ENCODE measurements at places on chromosomes 13 and 19.

DNA sequence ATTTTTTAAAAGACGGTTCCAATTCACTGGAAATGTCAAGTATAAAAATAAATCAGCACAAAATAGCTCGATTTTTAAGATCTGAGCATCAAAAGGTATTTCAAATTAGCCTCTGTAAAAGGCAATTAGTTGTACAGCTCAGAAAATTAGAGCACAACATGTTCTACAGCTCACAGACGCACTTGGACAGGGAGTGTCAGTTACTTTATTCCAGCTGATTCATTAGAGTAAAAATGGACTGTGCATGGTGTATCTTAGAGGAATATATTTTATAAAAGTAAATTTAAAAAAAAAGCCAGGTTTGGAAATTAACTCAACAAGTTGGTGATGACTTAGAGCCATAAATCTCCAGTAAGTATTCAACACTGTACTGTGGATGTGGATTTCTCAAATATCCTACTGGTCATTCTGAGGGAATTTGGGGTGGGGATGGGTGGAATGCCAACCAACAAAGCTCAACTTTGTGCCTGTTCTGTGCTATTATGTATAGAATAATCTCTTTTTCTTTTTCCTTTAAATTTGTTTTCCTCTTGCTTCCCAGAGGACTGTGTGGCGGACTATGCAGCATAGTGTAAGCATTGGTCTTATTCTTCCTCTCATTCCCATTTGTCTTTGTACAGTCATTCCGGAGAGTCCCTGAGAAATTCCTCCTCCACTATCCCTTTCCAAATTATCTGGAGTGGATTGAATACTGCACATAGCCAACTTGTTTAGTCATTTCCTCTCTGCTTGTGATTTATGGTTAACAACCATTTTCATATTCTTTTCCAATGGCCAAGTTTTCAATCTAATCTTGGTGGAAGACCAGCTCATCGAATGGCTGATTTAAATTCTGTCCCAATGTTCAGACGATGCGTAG is 169.3 kb downstream of the DCT start:
- DNase-seq: no peak

- no peak for DNase-seq
Measured at GRCh38 chr13:41847216-41847615, 113.7 kb downstream of the VWA8 start.

- no peak for DNase-seq
Measured at GRCh38 chr19:30780032-30780431, 407.8 kb downstream of the ZNF536 start.

GRCh38 chr13:110447058-110447511 is 114.4 kb downstream of the RAB20 start:
- DNase-seq: no peak

DNA sequence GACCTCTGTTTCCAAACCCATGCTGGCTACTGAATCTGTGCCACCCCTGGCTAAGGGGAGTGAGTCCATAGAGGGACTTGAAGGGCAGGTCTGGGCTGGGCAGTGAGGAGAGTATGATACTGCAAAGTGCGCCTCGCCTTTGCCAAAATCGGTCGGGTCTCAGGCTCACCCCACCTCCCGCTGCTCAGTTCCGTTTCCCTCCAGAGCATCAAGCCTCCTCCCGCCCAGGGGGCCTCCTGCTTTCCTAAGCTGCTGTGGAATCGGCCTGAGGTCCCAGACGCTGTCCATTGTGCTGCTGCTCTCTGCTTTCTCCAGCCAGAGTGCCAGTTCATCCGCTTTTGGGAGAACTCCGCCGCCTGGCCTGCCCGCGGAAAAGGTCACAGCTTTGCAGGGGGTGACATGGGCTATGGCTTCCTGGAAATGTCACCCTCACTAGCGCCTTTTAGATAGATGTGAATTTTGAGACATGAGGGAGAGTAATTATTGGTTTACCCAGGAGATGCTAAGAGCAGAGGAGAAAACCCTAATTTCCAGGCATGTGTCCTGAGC is 1418.4 kb downstream of the UQCRFS1 start:
- DNase-seq: no peak

DNA sequence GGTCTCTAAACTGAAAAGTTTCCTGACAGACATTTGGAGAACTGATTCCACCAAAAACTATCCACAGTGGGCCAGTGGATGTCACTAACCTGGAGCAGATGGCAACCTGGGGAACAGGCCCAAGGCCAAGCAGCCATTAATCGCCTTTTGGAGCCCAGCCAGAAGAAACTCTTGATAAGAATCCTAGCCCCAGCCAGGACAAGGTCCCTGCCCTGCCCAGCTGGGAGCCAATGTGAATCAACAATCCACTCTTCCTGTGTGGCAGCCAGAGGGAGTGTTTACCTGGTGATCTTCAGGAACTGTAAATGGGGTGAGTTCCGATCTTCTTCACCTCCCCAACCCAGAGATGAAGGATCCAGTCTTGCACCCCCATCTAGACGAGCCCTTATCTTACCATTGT is 14.5 kb upstream of the IGSF23 start:
- no peak for DNase-seq

GRCh38 chr19:34662919-34663318 is 14.0 kb downstream of the SCGB2B2 start:
- peak; percentile 65 for DNase-seq

DNA sequence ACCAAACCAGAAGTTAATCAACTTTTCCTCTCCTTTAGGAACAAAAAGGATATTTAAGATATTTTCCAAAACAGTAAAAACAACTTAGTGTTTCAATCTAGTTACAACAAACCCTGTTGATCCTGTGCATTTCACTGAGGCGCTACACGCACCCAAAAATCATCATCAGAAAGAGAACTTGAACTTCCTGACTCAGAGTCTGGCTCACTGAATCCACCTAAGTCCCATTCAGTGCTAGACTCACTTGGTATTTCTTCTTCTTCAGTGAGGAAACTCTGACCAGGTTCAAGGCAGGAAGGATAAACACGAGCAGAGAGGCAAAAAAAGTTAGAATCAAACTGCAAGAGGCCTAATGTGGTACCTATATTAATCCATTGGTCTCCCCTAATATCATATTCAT is 2.2 kb downstream of the KBTBD6 start:
- no peak for DNase-seq

DNA sequence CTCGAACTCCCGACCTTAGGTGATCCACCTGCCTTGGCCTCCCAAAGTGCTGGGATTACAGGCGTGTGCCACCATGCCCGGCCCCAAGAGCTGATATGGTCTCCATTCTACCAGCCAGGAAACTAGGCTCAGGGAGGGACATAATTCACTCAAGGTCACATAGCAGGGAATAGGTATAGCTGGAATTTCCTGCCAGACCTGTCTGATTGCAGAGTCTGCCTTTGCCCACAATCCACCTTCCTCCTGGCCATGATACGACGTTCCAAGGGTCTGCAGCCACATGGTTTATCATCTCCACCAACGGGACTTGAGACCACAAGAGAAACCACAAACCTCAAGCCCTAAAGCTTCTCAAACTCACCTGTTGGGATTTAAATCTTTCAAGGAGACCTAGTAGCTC is 32.0 kb downstream of the ZNRF4 start:
- no peak for DNase-seq

DNA sequence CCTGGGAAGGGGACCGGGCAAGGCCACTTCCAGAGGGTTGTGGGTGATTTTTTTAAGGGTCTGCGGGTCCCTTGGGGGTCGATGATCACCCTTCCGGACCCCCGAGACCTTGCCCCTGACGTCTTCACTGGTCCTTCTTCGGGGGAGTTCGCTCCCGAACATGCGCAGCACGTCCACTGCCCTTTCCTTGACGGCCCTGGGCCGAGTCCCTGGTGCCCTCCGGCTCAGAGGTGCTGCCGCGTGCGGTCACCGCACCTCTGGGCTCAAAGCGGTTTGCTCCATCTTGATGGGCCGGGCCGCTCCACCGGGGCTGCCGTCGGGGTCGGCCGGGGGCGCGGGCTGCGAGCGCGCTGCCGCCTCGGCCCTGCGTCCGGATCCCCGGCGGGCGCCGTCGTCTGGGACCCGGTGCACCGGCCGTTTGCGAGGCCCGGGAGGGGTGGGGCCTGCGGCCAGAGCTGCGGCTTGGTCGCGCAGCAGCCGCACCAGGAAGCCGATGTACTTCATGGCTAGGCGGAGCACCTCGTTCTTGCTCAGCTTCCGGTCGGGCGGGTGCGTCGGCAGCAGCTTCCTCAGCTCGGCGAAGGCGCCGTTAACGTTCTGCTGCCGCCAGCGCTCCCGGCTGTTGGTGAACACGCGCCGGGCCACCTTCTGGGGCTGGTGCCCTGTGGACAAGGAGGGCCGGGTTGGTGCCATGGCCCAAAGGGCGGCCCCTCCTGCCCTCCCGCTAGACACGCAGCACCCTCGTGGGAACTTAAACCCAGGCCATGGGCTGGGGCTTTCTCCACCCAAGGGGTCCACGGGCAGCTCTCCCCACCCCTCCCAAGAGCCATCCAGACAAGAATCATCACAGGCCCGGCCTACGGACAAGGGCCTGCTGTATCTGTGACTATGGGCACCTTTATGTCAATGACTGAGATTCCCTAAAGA is 3.3 kb downstream of the LYL1 start:
- peak; percentile 87 for DNase-seq

- no peak for DNase-seq
Measured at GRCh38 chr19:44878120-44878865, 12.8 kb upstream of the TOMM40 start.

- DNase-seq: no peak
Measured at GRCh38 chr13:112174476-112175110, 107.6 kb downstream of the SOX1 start.

- DNase-seq: no peak
Measured at GRCh38 chr19:49682274-49682673, 5.2 kb downstream of the PRMT1 start.

DNA sequence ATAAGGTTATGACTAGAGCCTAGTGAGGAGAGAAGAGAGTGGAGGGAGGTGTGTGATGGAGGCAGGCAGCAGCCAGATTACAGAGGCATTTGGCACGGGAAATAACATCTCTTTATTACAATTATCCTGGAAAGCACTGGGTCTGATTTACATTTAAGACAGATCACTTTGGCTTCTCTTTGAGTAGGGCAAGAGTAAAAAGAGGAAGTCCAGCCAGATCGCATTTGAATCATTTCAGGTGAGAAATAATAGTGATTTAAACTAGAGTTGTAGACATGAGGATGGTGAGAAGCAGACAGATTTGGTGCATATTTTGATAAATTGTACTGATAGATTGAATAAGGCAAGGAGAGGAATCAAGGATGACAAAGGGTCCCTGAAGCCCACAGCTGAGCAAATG is 9.6 kb upstream of the SACS start:
- no peak for DNase-seq

GRCh38 chr13:102582256-102582655 is 14.5 kb upstream of the TPP2 start:
- peak; percentile 45 for DNase-seq

DNA sequence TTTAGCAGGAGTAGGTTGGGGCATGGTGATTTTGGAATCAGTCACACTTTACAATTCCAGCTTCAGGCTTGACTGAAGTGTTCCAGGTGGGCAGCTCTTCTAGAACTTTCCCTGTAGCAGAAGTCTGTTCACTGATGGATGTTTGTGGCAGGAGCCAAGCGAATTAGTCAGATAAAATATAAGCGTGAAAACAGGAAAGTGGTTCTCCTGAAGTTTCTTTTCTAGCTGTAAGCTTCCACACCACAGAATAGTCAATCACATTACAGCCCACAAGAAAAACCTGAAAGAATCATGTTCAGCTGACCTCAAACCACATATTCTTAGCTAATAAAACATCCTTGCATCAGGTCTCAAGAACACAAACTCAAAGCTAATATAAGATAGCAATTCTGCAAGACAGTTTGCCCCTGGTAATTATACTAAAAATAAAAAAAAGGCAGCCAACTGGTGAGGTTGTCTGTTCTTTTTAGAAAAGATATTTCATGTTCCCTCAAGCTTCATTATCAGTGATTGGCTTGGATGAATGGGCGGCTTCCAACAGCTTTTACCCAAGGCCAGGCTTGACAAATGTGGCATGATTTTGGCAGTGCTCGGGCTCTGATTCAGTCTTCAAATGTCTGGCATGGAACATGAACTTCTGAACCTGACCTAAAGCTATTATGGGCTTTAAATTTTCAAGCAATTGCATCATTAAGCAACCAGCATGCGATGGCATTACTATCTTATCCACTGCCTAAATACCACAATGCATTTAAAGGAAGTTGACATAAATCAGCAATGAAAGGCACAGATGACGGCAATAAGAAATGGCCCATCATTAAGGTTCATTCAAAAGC is 136.8 kb downstream of the DCLK1 start:
- DNase-seq: no peak

DNA sequence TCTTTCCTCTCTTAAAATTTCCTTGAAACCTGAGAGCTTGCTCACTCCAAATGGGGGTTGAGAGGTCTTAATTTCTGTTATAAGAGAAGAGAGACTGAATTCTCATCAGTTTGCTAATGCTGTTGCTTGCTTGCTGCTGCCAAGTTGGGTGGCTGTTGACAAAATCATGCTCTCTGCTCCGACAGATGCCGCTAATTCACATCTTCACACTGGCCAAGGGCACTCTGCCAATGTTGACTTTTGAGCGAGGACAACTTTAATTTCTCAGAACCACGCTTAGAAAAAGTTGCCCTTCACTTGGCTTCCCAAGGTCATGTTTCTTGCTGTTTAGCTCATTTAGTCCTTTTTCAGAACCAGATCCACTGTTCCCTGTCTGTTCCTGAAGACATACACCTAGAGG is 402.9 kb downstream of the HS6ST3 start:
- DNase-seq: no peak

DNA sequence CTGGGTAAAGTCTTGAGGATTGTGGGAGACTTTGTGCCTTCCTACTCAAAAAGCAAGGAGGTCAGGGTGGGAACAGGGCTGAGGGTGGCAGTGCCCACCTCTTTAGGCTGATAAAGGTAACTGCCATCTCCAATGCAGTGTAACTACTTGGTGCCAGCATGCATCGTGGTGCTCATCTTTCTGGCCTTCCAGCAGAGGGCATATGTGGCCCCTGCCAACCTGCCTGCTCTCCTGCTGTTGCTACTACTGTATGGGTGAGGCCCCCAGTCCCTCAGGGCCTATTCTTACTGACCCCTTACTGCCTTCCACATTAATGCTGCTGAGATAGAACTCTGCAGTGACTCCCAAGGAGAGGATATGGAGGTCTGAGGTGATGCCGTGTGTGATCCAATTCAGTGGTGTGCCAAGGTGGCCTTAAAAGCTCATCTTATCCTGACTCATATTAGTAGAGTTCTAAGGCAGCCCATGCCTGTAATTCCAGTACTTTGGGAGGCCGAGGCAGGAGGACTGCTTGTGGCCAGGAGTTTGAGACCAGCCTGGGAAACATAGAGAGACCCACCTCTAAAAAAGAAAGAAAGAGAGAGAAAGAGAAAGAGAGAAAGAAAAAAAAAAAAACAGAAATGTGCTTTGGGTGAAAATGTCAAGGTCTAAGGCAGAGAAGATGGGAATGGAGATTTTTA is 9.7 kb upstream of the ARHGAP45 start:
- DNase-seq: no peak

DNA sequence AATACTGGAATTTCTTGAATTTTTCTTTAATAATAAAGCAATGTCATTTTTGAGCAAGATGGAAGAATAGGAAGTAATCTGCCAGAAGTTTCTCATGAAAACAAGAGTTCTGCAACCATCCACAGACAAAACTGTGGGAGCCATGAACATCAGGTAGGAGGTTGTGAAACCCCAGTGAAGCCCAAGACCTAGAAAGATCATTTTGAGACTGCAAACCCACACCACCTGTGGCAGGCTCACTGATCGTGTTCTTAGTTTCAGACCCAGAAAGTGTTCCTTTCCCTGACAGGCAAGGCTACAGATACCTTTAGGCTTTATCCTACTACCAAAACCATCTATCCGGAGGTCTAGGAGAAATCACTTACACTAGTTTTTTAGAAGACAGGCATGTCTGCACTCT is 2189.8 kb upstream of the PCDH20 start:
- DNase-seq: no peak

Data from activated CD8-positive, alpha-beta T cell treated with anti-CD3 and anti-CD28 coated beads, Interleukin-2, amount 10 ng/mL, durations not matched to agents 7 days and 5 days (primary cell).